ENCODE measurements at places on chromosomes 13 and 19.
A peak's percentile ranks its signal among the peaks of the same experiment; 100 is the strongest.

- no peak for DNase-seq
Measured at GRCh38 chr19:58170860-58171259, 12.0 kb upstream of the ZNF274 start.

DNA sequence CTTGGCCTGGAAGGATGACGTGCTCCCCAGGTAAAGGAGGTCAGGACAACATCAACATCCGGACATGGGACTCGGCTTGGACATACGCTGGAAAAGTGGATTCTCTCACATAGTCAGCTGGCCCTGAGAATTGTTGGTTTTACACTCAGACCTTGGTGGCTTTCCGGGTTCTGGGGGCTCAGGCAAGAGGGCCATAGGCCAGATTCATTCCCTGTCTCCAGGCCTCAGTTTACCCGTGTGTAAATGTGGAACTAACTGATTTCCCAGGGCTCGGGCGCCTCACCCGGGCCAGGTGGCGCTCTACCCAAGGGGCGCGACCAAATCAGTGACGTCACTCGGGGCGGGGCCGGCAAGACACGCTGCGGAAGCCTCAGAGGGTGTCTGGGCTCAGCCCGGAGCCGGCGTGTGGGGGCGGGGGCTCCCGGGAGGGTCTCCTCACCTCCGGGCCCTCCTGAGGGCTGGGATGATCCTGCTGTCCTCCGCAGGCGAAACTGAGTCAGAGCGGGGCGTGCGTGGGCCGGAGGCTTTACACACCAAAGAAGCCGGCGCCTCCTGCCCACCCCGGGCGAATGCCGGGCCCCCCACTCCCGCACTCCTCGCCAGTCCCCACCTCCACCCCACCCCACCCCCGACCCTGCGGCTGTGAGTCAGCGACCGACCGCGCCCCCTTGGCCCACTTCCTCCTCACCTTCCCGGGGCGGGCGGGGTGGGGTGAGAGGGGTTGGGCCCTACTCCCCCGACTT lies 862 bp upstream of the VASP start:
- peak; percentile 90 for DNase-seq

GRCh38 chr19:45395821-45396617 lies 8.8 kb downstream of the PPP1R13L start:
- DNase-seq: no peak

DNA sequence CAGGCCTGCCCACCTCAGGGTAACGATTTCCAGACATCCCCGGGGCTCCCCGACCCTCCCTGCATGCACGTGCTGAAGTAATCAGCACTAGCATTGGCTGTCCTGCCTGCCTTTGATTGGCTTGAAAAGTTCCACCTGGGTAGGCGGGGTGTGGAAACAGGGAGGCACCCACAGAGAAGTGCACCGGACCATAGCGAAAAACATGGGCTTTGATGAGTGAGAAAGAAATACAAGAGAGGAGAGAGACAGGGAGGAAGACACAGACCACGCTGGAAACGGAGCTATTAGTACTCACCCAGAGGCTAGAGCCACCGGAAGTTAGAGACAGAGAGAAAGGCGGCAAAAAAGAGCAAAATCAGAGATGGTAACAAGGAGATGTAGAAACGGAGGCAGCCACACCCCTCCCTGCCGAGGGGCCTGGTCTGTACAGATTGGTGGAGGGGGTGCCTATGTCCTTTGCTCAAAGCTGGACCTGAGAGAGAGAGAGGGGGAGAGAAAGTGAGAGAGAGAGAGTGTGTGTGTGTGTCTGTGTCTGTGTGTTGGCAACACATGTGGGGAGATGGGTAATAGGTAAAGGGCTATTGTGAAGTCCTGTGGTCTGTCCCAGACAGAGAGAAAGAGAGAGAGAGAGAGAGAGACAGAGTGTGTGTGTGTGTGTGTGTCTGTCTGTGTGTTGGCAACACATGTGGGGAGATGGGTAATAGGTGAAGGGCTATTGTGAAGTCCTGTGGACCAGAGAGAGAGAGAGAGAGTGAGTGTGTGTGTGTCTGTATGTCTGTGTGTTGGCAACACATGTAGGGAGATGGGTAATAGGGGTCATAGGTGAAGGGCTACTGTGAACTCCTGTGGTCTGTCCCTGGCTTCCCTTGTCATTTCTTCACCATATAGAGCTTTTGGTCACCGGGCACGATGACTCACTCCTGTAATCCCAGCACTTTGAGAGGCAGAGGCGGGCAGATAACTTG lies 2.9 kb downstream of the CGB3 start:
- no peak for DNase-seq

- DNase-seq: no peak
Measured at GRCh38 chr13:41780715-41781706, 179.9 kb downstream of the VWA8 start.

DNA sequence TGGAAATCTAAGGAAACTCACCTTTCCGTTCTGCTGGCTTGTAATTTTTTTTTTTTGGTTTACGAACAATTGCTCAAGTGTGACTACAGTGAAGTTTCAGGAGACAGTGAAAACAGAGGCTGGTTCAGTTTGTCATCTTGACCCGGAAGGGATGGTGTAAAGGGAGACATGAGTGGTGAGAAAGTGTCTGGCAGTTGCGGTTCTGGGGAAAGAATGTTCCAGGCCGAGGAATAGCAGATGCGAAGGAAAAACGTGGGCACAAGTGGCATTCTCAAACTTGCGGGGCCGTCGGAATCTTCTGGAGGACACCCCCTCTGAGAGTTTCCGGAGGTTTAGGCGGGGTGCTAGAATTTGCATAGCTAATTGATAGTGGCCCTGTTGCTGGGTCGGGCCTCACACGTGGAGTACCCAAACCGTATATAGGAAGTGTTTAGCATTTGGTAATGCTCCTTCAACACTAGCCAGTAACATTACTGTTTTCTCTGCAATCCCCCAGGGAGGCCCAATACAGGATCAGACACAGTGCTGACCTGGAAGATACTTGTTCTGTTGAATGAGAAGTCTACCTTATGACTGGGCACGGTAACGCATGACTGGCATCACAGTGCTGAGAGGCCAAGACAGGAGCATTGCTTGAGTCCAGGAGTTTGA lies 2.8 kb upstream of the TNFSF9 start:
- DNase-seq: no peak

DNA sequence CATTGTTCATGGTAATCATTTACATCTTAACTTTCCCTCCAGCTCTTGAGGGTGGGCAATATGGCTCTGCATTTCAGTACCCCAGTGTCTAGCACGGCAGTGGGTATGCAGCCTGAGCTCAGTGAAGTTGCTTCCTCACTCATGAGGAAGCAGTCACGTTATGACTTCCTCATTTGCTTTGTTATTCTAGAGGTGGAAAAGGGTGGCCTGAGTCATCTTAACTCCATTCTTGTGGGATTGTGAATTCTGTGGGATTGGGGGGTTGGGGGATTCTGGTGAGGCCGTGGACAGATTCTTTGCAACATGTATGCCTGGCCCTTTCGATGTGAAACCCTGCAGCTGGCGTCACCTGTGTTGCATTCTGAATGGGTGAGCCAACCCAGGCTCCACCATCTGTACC lies 406.7 kb upstream of the ZNF507 start:
- no peak for DNase-seq

- DNase-seq: no peak
Measured at GRCh38 chr19:53659292-53659691, 27.5 kb downstream of the DPRX start.

DNA sequence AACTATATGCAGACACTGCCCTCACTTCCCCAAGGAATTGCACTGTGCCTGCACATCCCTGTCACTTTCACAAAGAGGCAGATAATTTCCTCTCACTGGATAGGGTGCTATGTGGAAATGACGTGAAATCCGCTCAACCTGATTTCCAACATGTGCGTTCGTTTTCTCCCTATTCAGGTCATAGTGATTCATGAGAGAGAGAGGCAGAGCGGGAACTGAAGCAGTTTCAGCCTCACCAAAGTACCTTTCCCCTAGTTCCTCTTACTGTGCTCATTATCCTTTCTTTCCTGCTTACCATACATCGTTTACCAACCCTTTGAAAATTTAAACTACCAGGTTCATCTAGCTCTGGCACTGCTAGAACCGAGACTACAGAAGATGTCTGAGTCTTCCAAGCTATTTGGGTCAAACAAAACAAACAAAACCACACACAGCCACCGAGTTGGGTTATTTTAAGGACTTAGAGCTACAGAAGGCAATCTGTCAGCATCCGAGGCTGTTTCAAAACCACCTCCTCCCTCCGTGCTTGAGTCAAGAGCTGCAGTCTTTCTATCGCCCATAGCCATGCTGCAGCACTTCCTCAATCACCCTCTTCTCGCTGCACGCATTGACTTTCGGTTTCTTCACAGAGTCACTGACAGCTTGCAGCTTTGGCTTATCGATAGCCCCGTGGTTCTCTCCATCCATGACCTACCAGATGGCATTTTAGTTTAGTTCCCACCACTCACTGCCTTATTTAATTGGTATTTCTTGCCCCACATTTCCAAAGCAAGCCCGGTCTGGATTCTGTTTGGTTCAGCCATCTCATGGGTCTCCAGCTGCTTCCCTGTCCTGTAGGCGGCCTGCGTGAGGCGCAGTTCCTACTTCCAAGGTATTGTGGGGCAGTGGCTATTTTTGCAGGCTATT lies 1395.8 kb downstream of the EFNB2 start:
- peak; percentile 37 for DNase-seq

DNA sequence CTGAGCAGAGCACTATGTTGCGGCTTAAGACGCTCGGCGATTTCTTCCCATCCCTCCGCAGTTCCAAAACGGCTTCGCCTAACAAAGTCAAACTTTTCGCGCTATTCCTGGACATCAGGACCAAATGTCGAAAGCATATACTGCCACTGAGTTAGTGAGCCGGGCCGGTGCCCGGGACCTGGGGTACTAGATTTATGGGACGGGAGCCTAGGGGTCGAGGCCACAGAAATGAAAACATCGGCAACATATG lies 699 bp downstream of the RCBTB2 start:
- no peak for DNase-seq

- no peak for DNase-seq
Measured at GRCh38 chr19:658916-659839, 3.8 kb downstream of the RNF126 start.

GRCh38 chr13:46632176-46632575 lies 79.2 kb downstream of the LRCH1 start:
- no peak for DNase-seq

DNA sequence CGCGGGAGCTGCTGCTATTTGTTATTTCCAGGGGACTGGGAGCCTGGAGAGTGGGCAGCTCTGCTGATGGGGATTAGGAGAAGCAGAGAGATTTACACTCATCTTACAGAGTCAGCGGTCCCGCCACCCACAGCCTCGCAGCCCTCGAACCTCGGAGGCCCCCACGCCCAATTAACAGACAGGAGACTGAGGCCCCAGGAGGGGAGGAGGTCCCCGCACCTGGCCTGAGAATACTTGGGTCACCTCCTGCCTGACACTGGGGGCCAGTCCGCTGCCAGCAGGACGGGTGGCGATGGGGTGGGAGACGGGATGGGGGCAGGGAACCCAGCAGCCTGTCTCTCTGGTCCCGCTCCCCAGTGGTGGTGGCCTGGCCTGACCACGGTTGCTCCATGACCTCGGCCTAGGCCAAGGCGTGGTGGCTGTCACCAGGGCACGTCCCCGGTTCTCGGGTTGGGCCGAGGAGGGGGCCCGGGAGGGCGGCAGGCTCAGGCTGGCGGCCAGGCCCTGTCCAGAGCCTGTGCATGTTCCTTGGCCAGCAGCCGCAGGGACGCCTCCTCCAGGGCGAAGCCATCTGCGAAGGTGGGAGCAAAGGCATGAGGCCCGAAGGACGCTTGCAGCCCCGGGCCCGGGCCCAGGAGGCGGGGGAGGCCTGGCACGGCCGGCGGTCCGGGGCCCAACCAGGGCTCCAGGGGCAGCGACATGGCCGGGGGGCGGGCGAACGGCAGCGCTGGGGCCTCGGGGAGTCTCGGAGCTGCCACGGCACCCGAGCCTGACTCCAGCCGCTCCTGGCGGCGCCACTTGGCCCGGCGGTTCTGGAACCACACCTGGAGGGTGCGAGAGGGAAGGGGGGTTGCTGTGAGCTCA lies 1.7 kb downstream of the RAX2 start:
- DNase-seq: no peak

DNA sequence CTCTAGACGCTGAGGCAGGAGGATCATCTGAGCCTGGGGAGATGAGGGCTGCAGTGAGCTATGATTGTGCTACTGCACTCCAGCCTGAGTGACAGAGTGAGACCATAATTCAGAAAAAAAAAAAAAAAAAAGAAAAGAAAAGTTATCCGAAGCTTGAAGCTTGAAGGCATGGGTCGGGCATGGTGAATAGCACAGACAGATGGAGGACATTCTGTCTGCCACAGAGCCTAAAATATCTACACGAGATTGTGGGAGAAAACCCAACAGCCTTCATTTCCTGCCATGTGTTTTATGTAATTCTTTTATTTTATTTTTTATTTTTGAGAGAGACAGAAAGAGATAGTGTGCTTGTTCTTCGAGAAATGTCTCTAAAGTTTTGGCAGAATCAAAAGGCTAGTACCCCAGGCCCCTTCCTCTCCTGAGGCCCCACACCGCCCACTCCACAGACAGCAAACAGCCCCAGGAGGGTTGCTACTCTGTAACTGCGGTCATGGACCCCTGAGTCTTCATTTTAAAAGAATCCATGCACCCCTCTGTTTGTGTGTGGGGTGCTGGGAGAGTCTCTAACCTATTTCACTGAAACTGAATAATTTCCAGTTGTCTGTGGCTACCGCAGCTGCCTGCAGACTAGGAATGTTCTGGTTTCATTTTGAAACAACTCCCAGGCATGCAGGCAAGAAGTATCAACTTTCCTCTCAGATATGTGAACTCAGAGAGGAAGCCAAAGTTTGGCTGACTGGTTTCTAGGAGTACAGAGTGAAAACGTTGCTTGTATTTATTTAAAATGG lies 38.4 kb upstream of the RCBTB2 start:
- DNase-seq: peak; percentile 68

GRCh38 chr13:29859971-29860370 lies 9.6 kb upstream of the UBL3 start:
- no peak for DNase-seq

DNA sequence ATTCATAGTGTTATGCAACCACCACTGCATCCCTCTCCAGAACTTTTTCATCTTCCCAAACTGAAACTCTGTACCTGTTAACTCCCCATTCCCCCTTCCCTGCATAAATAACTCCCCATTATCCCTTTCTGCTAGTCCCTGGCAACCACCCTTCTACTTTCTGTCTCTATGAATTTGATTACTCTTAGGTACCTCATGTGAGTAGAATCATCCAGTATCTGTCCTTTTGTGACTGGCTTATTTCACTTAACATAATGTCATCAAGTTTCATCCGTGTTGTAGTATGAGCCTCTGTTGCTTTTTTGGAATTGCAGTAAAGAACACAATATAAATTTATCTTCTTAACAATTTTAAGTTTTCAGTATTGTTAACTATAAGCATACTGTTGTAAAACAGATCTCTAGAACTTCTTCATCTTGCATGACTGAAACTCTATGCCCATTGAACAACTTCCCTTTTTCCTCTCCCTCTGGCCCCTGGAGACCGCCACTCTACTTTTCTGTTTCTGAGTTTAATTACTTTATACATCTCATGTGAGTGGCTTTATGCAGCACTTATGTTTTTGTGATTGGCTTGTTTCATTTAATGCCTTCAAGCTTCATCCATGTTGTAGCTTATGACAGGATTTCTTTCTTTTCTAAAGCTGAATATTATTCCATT lies 87.3 kb upstream of the ABCC4 start:
- no peak for DNase-seq

- DNase-seq: peak; percentile 52
Measured at GRCh38 chr19:10390652-10391286, 10.4 kb upstream of the TYK2 start.

Measured in left hindlimb (tissue), 1 donor.